ENCODE measurements at places on chromosomes 6 and 20.

DNA sequence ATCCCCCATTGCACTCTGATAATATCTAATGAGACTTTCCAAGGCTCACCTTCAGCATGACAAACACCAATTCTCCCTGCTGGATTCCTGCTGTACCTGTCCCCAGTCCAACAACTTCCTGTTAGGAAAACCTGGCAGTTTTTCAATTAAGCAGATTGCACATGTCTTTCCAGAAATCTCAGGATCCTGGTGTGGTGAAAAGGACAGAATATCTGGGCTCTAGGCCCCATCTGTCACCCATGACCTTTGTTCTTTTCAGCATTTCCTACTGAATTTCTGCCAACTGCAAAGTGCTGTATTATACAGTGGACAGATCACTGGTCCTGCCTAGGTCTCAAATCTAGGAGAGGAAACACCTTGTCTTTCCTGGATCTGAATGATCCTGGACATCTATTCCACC, 27.7 kb upstream of the DTNBP1 start:
- DNase-seq, result no peak

DNA sequence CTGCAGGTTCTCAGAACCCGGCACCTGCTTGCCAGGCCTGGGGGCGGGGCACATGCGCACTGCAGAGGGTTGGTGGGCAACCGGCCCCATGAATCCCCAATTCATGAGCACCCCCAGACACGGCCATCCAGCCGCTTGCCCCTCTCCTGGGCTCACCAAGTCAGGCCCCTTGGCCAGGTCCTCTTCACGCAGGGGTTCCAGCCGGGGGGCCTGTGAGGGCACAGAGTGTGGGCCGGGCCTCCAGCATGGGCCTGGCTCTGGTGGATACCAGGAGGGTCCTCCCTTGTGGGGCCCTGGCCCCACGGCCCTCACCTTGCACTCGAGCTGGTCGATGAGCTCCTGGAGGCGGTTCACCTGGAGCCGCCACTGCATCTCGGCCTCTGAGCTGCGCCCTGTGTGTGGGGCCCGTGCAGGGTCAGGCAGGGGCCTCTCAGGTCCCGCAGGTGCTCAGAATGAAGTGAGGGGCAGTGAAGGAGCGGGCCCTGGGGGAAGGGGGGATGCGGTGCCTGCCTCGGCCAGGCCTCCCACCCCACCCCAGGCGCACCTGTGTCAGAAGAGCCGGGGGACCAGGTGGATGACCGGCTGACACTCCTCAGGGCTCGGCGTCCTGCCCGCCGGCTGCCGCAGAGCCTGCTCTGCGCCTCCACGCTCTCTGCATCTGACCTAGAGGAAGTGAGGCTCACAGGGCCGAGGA, 2.6 kb upstream of the C20orf144 start:
- DNase-seq, result no peak

GRCh38 chr6:9197726-9198125, 762.4 kb upstream of the SLC35B3 start:
- DNase-seq, result no peak

DNA sequence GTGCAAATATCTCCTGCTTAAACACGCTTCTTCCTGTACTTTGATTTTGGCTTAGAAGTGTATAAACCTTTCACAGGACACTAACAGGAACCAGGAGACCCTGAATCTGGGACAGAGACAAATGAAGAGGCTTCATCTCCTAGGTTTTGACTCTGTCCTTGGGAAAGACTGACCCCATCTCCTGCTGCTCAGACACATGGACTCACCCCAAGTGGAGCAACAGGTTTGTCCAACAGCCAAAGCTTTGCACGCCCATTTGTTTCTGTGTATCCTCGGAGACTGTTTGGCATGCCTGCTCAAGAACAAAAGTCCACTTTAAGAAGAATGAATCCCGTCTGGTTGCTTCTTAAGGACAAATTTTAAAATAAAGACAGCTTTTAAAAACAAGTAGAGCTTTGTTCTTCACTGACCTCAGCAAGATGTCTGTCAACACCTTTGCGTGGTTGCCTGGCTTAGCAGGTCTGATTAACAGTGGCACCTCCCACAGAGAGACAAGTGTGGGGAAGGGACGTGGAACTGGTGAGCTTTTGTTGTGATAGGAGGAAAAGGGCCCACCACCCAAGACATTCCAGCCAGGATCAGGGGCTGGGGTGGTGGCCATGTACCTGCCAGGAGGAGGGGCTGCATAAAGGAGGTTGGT, 202.6 kb downstream of the SOD2 start:
- no peak for DNase-seq

DNA sequence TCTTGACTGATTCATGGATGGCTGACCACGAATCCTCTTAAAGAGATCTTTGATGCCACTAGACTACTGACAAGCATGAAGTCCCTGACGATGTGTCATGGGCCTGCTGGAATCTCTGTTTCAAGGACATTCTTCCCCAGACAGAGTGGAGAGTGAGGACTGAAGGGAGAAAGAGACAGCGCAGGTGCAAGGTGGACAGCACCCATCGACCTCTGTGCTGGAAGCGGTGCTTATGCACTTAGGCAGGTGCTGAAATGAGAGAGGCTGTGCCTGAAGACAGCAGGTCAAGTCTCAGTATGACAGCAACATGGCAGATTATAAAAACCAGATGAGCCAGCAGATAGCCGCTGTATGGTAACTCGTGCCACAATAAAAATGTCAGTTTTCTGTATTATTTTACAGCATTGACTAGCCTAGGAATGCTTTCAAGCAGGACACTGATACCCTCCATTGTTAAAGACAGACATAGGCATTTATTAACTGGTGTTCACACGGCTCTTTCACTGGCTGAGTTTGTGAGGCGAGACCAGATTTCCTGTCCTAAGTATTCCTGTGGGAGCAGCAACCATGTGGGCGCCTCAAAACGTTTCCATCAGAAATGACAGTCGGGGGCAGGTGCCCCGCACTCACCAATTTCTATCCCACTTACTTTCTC, 47.5 kb downstream of the FOXC1 start:
- DNase-seq, result no peak

- no peak for DNase-seq
Measured at GRCh38 chr6:108250240-108250866, 10.5 kb downstream of the SNX3 start.

DNA sequence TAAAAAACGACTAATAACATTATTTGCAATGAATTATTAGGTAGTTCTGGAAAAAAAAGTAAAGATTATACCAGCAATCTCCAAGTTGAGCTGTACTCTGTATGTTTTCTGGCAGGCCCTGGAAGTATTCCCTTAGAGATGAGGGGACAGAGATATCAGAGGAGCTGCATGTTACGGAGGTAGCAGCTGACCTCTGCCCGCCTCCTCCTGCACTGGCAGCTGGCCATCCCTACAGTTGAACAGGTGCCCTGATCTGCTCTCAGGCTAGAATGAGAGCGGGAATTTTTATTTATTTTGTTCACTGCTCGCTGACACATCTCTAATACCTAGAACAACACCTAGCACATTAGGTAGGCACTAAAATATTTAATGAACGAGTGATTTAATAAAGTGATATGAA, 23.1 kb downstream of the FBXL4 start:
- DNase-seq, result no peak

GRCh38 chr6:31180500-31180899, 10.0 kb upstream of the POU5F1 start:
- DNase-seq, result no peak

DNA sequence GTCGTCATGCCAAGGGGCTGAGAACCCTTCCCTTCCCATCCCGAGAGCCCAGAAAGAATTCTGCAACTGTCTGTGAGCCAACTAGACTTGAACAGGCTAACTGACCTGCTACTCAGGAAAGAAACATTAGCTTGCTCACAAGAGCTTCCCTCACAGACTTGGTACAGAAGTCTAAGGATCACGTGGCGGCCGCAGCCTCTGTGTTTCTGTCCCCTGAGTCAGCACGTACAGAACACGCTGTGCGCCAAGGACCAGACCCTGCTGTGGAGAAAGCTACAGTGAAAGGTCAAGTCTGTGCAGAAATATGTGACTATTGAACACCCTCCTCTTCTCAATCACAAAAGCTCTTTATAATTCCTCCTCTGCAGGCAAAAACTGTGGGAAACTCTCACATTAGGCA, 151.3 kb upstream of the QKI start:
- DNase-seq, result no peak

DNA sequence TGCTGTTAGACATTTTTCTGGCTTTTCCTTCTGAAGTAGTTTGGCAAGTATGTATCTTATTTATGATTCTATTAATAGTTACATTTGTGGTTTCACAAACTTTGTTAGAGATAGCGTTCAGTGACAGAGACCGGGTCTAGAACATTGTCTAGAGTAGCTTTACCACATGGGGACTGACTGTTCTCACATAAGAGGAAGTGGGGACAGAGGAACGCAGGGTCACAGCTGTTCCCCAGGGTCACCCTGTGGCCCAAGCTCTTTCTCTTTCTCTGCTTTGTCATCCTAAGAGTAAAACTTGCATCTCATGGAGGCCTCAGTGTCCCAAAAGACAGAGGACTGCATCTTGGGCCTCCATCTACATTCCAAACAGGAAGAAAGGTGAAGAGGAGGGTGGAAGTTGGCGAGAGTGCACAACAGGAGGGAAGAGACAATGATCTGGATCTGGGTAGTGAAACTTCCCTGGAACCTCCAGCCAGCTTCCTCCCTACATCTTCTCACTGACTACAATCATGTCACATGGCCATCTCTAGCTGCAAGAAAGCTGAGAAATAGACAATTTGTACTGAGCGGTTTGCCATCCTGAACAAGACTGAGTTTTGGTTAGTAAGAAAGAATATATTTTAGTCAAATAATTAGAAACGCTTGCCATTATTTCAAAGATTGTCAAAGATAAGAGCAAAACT, 645.8 kb upstream of the ARID1B start:
- DNase-seq, result no peak

DNA sequence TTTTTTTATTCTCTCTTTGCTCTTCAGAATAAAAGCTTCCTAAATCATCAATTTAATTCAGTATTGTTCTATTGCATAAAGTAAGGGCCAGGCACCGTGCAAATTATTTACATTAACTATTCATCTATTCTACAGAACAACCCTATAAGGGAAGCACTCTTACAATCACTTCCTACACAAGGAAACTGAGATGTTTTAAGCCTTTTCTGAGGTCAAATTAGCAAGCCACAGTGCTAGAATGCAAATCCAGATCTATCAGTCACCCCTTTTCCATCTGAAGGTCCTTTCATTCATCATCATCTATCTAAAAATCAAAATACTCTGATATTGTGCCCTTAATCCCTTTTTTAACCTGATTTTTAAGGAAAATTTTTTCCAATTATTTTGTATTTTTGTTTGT, 31.2 kb downstream of the FRK start:
- DNase-seq, result no peak

DNA sequence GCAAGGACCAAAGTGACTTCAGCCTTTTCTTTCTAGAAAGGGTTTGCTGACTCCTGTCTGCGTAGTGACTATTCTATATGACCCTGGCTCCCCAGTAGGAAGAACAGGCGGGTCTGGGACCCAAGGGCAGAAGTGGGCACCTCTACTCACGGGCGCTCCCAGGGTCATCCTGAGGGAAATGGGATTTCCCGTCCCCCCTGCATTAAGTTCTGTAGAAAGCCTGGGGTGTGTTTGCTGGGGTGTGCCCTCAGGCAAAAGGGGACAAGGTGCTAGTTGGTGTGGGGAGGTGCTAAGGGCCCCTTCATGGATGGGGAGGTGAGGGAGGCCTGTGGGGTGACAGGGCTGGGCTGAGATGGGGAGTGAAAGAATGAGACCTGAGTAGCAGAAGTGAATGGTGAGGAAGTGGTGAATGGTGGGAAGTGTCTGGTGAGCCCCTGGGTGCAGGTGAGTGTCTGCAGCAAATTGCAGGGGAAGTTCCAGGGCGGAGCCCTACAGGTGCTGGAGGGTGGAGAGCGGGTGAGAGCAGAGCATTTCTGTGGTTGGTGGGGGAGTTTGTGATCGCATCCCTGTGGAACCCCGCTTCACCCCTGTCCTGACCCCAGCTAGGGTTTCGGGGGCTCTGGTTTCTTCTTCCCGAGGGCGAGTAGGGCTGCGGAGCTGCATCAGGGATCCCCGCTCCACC, 21.1 kb downstream of the RAET1L start:
- DNase-seq, result no peak

- no peak for DNase-seq
Measured at GRCh38 chr6:70336996-70337742, 34.3 kb upstream of the COL9A1 start.

GRCh38 chr6:168071620-168072019, 7.4 kb downstream of the FRMD1 start:
- no peak for DNase-seq

GRCh38 chr6:85920782-85921181, 278.1 kb upstream of the SYNCRIP start:
- DNase-seq, result no peak

- DNase-seq, result no peak
Measured at GRCh38 chr6:26215585-26216358, 128.5 kb downstream of the HFE start.

DNA sequence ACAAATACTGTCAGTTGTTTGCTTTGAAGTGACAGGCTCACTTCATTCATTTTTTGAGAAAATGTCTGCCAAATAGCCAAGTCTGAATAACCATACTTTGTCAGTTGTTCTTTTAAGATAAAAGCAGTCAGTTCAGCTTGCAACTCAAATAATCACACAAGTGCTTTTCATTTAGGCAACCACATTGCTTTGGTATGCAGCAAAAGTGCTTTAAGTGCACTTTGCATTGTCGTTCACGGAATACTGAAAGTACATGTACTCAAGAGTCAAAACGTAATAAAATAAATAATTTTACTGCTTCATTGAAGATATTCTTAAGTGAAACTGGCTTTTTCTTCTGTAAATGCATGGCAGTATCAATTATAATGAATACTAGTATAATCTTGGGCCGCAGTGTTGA, 107.2 kb downstream of the MMS22L start:
- no peak for DNase-seq

DNA sequence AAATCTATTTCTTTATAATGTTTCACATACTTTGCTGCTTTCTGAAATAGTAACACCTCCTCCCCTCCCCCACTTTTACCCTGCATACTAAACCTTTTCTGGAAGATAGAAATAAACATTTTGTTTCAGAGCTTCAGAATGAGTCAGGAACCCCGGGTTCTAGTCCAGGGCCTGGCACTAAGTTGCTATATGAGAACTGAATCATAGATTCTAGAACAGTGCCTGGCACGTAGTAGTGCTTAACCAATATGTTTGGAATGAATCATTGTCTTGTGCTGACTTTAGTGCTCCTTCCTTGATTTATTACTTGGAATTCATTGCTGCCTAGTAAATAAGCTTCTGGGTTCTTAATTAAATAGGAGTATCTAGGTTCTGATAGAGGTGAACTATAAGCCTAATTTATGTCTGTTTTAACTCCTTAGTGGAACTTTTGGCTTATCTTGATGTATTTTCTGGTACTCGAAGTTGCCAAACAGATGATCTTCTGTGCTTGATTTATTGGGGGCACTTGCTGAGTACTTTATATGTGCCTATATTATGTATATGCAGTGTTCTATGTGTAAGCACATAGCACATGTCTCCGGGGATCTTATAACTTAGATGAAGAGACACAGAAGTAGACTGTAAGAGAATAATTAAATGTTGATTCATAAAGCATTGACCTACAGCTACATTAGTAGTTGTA, 18.6 kb downstream of the TAB2 start:
- peak; percentile 32 for DNase-seq

DNA sequence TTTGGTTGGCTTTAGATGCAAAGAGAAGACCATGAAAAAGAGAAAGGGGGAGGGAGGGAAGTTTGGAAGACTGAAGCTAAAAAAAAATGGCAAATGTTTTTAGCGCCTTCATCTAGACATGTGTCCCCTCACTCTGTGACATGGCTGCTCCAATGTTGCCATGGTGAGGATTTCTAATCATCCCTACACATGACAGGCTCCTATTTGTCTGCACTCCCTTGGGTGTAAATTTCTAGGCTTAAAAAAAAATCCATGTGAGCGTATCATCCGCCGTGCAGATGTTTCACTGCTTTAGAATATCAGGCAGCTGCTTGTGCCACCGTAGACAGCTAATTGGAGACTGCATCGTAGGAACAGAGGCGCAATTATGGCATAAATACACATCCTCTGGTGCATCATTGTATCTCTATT, 761.1 kb upstream of the MMS22L start:
- DNase-seq, result no peak

All from GM03348 (cell line).